ENCODE measurements at places on chromosomes 12 and 14. TPM values are rescaled to one million over a fixed set of nuclear protein-coding genes. Genes with fewer than 3 reads are reported as not detected.

The SAMD4A gene
- total RNA-seq = 8.2 TPM

The LRRK2 gene
- 8.6 TPM for total RNA-seq

The STON2 gene
- 19.2 TPM for total RNA-seq

The TEX52 gene
- total RNA-seq = not detected

The CCDC38 gene
- total RNA-seq = not detected

The KLHL33 gene
- under 0.01 TPM for total RNA-seq

The TPH2 gene
- total RNA-seq = under 0.01 TPM

The ACSS3 gene
- total RNA-seq = 4.1 TPM

The KRT85 gene
- total RNA-seq = not detected

The CLEC7A gene
- total RNA-seq = 2.0 TPM

Data from frontal cortex (tissue), 4 donors.